ENCODE measurements at places on chromosomes 1 and 21.

- DNase-seq = no peak
These were observed 58.8 kb downstream of the WARS2 start for GRCh38 chr1:119081700-119082099.

GRCh38 chr1:22344329-22344630 is 107.4 kb upstream of the ZBTB40 start:
- DNase-seq = no peak

- peak; percentile 17 for DNase-seq
These were observed 1.1 kb downstream of the MIA3 start for GRCh38 chr1:222618880-222619596.

- no peak for DNase-seq
These were observed 387.9 kb downstream of the MATN1 start for GRCh38 chr1:30335389-30335996.

DNA sequence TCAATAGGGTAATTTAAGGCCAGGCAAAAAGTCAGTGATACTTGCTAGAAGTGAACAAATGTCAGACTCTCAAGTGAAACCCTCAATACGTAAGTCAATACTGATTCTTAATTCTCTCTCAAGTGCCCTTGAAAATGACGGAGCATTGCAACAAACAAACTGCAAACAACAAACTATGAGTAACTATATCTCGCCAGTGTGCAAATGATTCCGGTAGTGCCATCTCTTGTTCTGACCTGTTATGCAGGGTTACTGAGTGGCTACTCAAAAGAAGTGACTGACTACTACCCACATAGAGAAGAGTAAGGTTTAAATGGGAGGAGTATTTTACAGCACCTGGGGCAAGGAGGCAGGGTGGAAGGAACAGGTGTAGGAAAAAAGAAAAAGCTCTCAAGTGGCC is 1.6 kb downstream of the SLC19A2 start:
- DNase-seq = no peak

GRCh38 chr1:231612393-231613089 is 14.0 kb upstream of the DISC1 start:
- DNase-seq = peak; percentile 94

- no peak for DNase-seq
These were observed 99.2 kb downstream of the TPR start for GRCh38 chr1:186275822-186276221.

DNA sequence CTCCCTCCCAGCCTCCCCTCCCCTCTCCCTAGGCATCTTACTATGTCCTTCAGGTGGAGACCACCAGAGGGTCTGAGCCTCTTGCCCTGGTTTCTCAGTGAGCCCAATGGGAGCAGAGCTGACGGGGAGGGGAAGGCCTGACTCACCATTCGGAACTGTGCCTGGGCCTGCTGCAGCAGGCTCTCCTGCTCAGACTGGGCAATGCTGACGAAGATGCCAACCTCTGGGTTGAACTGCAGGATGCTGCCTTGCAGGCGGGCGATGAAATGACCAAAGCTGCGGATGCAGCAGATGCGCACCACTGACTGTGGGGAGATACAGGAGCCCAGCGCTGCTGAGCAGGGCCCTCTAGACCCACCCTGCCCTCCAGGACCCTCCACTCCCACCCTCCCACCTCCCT is 11.0 kb upstream of the PAQR6 start:
- no peak for DNase-seq

- DNase-seq = no peak
These were observed 24.4 kb upstream of the DOCK7 start for GRCh38 chr1:62712336-62713243.

- no peak for DNase-seq
These were observed 8.3 kb upstream of the KCNAB2 start for GRCh38 chr1:6037338-6037762.

GRCh38 chr1:77263708-77264107 is 18.1 kb upstream of the AK5 start:
- DNase-seq = no peak

DNA sequence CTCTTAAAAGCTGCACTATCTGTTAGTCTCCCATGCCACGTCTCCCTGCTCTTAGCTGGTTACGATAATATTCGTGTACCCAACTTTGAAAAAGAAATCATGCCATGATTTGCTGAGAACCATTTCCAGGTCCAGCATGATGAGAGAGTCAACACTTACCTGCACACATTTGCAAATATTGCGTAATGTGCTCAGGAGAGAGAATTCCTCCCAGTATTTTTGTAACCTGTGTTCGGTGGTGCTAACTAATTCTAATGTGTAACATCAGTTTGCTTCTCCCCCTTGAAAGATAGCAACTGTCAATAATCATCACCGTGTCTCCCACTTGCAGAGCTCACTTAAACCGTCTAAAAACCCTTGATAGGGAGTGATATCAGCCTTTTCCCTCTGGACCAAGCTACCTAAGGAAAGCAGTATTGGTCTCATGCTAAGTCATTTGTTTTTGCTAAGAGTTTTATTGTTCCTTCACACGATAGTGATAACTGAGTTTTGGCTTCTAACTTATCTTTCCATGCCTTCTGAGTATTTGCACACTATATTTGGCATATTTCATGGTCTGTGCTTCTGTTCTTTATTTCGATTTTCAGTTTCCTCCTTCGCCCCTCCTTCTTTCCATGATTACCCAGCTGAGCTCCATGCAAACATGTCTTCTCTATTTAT is 61.1 kb upstream of the IRF2BP2 start:
- DNase-seq = no peak

DNA sequence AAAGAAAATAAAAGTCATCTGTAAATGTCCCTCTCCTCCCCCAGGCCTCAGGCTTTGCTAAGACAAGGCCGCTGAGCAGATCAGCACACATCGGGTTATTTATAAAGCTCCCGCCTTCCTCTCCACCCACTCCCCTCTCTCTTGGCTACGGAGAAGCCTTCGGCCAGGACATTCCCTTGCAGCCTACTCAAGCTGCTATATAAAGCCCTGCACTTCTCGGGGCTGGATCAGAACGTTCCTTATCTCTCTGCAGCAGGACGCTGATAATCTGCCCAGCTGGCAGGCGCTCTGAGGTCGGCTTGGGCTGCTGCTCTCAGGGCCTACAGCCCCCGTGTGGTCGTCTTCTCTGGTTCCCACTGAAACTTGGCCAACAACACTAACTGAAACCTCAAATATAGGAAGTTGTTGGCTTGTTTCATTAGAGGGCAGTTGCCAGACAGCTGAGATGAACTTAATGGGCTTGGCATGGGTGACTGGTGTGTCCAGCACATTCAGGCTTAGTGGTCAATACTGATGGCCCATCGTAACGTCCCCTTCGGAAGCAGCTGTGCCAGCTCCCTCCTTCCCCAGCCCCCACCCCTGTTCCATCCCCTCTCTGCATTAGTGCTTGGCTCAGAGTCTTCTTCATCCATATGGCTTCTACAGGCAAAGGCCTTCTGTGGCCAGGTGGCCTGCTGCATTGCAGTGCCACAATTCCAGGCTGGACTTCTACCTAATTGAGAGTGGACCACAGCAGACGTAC is 64.6 kb downstream of the IER5 start:
- peak; percentile 87 for DNase-seq

DNA sequence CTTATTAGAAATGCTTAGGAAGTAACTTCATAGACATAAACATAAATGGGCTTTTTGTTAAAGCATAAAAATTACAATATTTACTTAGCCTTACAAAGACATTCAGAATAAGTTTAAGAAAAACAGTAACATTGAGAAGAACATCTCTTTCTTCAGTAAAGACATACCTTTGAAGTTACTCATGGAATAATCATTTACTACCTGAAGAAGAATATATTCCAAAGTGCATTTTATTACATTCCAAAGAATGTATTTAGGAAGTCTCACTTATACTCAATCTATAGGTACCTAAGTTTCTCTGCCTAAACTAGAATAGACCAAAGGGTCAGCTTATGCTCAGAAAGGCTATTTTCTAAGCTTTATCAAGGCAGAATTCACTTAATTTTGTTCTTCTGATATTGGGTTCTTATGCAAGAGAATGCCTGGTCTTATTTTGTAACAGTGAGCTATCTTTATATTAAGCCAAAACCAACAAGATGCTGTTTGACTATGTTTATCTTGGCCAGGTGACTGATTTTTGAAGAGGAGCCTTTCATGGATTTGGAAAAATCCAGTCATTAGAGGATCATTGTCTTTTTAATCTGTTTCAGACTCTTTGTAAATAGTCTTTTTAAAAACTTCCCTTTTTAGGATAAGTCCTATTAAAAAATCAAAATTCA is 110.1 kb downstream of the OLFML2B start:
- no peak for DNase-seq

GRCh38 chr1:46519209-46519608 is 29.6 kb downstream of the DMBX1 start:
- no peak for DNase-seq

DNA sequence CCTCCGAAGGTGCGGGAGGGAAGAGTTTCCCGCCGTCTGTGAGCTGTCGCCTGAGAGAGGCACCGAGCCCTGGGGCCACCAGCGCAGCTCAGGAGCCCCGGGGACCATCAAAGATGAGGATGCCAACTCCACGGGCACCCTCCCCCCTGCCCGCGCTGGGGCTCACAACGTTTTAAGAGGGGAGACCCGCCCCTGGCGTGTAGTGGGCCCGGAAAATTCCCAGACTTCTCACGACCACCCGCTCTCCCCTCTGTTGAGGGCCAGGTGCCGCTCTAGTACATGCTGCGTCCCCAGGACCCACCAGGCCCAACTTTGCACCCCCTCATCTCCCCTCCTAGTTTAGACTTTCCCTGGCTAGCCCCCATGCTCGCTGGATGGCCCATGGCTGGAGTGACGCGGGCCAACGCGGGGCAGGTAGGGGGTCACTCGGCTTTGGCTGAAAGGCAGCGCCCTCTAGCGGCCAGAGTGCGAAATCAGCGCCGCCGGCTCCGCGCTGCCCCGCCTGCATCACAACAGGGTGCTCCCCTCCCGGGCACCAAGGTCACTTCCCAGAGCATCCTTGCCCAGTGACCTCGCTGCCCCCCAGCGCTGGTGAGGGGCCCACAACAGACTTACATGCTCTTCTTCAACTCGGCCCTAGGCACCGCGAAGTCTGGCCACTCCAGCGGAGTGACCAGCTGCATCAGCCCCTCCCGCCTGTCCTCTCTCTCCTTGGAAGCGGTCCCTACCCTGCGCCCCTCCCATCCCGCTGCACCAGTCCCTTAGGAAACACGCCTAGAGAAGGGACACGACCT is 1.8 kb downstream of the CD160 start:
- DNase-seq = peak; percentile 27

- DNase-seq = no peak
These were observed 349.4 kb upstream of the RUNX1 start for GRCh38 chr21:35398346-35398982.

DNA sequence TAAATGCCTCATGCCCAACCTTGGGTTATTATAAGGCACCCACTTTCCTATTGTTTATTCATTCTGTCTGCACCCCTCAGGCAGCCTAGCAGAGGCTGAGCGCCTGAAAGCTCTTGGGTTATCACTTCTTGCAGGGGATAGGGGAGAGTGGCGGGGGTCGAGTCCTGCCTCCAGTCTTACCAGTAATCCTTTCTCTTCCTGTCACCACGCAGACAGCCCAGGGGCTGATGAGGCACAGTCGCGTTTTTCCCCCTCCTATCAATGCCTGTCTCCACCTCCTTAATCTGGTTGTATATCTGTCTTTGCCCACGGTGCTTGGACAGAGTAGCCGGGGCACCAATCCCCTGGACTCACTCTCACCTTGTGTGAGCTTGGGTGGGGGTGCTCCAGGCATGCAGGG is 733.1 kb downstream of the MATN1 start:
- DNase-seq = no peak

GRCh38 chr1:231581859-231582258 is 44.7 kb upstream of the DISC1 start:
- no peak for DNase-seq

DNA sequence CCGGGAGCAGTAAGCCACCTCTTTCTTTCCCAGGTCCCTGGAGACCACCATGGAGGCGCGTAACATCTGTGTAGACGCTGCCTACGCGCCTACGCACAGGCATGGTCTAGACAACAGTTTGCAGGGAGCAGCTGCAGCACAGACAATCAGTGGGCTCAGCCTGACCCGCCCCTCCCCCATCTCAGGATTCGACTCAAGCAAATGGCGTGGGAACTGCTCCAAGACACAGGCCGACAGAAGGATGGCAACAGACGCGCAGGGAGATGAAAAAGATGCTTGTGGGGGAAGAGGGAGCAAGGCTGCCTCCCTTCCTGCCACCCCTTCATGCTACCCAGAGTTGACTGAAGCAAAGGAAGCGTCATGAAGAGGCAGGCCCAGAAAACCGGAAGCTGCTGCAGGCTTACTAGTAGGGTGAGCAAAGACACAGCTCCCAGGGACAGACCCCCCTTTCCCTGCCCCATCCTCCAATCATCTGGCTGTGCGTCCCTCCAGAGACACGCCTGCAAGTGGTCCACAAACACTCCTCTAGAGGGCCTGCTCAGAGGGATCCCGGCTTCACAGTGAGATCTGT is 19.5 kb downstream of the STK40 start:
- peak; percentile 17 for DNase-seq

GRCh38 chr1:21774835-21775549 is 8.0 kb downstream of the USP48 start:
- no peak for DNase-seq

DNA sequence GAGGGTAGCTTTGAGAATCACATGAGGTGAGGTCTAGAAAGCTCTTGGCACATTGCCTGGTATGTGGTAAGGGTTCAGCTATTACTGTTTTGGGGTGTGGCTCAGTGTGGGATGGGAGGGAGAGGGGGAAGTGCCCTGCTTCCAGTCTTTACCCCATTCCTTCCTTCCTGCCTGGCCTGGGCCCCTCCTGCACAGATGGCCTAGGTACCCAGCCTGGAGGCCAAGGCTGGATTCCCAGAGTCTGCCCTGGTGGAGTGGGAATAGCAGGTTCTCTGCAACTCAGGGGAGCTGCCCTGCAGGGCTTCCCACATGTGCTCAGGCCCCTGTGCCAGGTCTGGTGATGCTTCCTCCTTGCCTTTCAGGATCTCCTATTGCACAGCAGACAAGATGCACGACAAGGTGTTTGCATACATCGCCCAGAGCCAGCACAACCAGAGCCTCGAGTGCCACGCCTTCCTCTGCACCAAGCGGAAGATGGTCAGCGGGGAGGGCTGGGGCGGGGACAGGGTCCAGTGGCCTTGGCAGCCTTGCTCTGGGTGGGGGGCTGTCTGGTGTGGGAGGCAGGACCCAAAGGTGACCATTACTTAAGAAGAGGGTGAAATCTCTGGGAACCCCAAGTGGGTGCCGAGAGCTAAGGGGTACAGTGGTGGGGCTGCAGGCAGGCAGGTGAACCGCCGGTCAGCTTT is 13.5 kb downstream of the LDLRAP1 start:
- peak; percentile 72 for DNase-seq

Data from AML-193 (cell line).